ENCODE measurements at places on chromosomes 3 and 15.

DNA sequence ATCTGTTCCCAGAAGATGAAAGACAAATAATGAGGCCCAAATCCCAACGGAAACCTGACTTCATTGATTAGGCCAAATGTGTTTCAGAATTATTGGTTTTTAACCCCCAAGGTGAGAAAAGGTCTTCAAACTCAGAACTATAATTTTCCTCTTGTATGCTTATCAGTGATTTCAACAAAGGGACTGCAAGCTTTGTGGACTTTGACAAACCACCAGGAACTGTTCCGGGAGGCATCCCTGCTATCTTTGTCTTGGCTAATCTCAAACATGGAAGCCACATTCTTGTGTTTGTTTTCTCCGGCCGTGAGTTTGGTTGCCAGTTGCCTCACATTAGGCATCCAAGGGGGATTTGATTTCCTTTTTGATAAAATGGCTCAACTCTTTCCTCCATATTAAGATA lies 19.5 kb downstream of the ARHGEF3 start:
- DNase-seq: no peak

DNA sequence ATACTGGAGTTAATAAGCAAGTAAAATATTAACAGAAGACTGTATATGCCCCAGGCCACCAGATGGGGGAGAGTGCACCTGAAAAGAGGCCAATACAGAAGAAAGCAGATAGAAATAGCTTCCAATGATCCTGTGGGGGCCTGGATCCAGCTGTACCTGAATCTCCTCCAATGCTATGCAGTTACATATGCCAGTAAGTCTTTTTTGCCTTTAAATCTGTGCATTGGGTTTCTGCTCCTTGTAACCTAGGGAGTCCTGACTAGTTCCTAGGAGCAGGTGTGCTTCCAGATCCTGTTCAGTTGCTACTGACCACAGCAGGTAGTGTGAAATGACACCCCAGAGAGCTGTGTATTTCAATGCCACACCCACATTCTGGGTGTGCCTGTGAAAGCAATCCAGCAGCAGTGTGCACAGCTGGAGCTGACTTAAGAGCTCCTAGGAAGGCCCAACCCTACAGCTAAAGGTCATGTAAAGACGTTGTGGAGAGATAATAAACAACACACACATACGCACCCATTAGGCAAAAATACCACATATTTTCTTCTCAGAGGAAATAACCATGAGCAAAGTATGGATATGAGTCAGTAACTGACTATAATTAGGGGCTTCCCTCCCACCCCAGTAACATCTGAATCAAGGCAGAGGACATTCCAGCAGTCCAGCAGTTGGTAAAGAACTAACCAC lies 62.2 kb upstream of the AKAP13 start:
- no peak for DNase-seq

GRCh38 chr3:128482175-128482574 lies 10.8 kb downstream of the GATA2 start:
- peak; percentile 64 for DNase-seq

DNA sequence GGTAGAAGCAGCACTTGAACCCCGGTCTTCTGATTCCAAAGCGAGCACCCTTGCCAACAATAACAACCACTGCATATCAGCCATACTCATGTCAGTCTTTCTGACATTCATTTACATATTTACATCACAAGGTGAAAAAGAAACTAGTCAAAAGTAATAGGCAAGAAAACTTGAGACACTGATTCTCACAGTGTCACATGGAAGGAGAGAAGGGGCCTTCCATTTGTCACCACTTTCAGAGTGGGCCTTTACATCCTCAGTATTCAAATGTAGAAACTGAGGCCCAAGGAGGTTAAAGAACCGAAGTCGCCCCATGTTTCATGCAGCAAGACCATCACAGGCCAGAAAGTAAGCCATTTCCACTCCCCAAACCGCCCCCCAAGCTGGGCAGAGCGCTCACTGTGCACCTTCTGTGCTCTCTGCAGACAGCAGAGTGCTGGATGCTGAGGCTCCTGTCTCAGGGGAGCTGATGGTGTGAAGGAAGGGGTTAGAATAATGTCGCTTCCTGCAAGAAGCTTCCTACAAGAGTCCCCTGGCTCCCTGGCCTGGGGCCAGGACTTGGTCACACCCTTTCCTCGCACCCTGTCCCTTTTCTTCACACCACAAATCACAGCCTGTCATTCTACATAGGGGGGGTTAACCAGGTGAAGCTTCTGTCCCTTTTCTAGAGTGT lies 260.1 kb downstream of the UACA start:
- DNase-seq: no peak

DNA sequence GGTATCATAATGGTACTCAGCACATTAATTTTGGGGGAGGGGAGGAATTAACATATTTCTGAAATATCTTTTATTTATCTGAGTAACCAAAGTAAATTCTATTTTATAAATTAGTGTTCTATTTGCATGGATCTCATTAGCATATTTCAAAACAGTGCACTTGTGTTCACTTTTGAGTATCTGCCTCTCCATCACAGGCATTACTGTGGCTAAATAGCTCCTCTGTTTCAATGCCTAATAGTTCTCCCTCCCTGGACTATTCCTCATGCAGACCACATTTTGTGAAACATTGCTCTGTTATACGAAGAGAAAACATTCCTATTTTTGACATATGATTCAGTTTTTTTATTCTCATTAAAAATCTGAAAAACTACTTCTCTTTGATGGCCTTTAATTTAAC lies 1127.8 kb downstream of the TUSC7 start:
- DNase-seq: no peak

GRCh38 chr3:127849368-127849767 lies 27.1 kb upstream of the MGLL start:
- DNase-seq: peak; percentile 87

- no peak for DNase-seq
Observed at GRCh38 chr3:192862408-192863090, 55.1 kb downstream of the MB21D2 start.

DNA sequence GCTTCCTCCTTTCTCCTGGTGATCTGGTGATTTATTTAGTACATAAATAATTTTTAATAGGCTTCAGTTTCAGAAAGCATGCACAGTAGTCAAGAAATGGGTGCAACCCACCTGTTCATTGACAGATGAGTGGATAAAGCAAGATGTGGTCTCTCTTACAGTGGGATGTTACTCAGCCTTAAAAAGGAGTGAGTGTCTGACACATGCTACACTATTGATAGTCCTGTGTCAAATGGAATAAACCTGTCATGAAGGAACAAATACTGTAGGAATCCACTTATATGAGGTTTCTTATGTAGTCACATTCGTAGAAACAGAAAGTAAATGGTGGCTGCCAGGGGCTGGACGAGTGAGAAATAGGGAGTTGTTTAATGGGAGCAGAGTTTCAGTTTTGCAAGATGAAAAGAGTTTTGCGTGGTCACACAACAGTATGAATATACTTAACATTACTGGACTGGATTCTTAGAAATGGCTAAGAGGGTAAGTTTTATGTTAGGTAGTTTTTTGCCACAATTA lies 56.0 kb upstream of the PPARG start:
- DNase-seq: no peak

GRCh38 chr3:126423191-126424038 lies 28.7 kb downstream of the CFAP100 start:
- no peak for DNase-seq

GRCh38 chr15:82397817-82398216 lies 31.8 kb upstream of the GOLGA6L9 start:
- DNase-seq: no peak

DNA sequence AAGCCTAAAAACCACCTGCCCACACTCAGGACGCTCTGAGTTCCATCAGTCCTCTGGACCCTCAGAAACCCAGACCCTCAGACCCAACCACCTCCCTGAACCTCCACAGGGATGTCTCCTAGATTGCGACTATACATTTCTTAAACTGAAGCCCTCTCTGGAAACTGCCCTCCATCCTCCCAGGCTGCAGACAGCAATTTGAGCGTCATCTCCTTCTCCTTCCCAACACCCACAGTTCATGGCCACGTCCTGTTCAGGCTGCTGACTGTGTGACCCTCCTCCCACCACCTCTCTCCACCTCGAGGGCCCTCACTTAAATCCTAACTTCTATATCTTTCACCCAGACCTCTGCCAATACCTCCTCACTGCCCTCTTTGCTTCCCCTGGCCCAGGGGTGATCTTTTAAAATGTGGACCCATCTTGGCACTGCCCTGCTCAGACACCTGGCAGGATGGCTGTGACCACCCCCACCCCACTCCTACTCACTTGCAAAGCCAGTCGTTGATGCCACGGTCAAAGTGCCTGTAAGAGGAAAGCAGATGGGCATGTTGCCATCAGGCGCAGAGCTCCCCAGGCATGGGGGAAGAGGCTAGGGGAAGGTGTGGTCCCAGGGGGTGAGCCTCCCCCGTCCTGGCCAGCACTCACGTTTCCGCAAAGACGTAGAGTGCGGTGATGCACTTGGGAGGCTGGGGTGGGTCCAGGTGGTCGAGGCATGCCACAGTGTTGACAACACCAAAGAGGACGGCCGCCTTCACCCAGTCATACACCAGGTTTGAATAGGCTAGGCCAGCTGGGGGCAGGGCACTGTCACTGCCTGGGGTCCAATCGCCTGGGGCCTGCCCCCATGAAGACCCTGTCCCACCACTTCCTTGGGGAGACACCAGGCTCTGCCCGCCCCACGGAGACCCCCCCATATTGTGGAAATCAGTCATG lies 6.0 kb downstream of the HHATL start:
- DNase-seq: no peak

- DNase-seq: no peak
Observed at GRCh38 chr3:188834349-188834748, 337.4 kb upstream of the TPRG1 start.

DNA sequence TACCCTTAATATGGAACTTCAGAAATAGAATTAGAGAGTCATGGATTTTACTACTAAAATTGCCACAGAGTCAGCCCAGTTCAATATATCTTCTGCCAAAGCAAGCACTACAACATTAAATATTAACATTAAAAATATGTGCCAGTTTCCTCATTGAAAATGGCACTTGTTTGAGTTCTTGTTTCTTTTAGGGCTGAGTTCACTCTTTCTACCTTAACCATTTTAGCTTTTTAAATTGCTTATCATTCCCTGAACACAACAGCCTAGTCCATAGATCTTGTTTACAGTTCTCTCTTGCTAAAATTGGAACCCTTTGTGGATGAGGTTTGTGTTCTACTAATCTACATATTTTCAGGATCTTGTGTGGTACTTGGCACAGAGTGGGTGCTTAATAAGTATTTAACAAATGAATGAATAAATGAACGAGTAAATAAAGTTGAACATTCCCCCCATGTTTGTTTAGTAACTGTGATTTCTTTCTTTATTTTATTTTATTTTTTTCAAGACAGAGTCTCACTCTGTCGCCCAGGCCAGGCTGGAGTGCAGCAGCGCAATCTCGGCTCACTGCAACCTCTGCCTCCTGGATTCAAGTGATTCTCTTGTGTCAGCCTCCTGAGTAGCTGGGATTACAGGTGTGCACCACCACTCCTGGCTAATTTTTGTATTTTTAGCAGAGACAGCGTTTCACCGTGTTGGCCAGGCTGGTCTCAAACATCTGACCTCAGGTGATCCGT lies 46.0 kb upstream of the SLC7A14 start:
- DNase-seq: no peak

DNA sequence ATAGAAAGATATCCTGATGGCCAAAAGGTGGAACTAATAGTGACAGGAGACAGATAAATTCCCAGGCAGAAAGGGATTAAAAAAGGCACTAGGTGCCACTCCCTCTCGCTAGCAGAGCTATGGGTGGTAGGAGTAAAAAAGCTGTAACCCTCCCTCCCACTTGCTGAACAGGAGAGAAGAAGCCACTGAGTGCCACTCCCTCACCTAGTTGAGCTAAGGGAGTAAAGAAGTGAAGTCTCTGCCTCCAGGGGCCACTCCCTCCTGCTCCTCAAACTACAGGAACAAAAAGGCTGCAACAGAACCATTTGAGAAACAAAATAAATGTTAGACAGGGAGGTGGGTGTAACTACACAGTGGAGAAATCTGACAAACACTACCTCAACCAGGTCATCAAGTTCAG lies 276.2 kb upstream of the EPHA6 start:
- no peak for DNase-seq

GRCh38 chr3:116342499-116342898 lies 102.8 kb downstream of the LSAMP start:
- no peak for DNase-seq

GRCh38 chr3:65619888-65620287 lies 418.8 kb downstream of the MAGI1 start:
- DNase-seq: peak; percentile 80

DNA sequence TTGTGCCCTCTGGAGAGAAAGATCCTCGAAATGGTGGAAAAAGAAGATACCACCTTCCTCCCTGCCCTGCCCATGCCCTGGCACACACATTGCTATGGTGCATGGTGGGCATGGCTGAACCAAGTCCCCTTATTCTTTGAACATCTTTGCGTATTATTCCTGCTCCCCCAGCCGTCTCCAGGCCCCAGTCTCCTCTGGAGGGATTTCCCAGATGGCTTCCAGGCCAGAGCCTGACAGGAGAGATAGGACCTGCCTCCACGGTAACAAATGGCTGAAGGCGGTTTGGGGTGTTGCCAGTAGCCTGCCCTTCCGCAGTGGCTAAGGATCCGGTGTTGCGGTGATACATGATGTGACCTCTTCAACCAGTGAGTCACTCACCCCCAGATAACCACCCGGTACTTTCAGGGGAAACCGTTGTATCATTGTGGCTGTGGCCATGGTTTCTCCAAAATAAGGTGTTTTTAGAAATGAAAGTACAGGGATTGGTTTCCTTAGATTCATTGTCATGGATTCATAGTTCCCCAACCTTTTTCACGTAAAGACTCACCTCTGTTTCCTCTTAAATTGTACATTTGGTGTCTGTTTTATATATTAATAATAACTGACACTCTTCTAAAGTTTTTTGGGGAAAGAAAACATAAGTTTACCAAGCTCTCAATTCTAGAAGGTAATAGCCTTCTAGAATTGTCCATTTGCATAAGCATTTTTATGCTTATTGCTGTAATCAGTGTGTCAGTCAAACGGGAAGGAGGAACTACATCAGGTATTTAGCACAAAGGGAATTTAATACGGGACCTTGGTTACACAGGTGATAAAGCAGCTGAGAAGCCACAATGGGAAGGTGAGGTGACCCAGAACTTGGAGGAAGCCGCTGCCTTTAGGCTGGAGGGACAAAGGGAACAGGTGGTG lies 25.9 kb downstream of the SMAD3 start:
- no peak for DNase-seq

- DNase-seq: no peak
Observed at GRCh38 chr3:106343811-106344210, 475.0 kb upstream of the CBLB start.

DNA sequence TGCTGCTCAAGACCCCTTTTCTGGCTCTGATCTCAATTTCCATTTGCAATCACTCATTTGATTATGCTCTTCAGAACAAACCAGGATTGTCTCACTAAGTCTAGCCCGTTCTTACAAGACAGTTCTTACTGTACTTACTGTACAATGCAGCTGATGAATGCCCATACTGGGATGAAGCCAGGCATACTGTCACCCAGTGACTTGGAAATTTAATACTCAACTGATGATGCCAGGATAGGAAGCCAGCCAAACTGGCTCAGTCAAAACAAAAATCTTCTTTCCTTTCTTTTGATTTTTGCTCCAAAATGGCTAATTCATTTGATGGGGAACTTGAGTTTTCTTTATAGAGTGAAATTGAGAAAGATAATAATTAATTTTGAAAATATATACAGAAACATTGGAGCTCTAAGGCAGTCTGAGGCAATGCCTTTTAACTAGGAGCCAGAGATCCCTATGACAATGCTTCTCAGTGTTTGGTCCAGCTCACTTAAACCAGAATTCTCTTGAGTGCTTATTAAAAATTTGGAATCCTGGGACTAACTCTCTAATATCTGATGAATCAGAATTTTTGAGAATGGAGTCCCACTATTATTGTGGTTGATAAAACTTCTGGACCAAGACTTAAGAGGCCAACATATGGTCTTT lies 265.6 kb upstream of the THBS1 start:
- no peak for DNase-seq

GRCh38 chr15:61128896-61129295 lies 100.2 kb downstream of the RORA start:
- DNase-seq: no peak
